NB4 (cell line): ENCODE measurements at places on chromosomes 3 and 15.
A peak's percentile ranks its signal among the peaks of the same experiment; 100 is the strongest.

DNA sequence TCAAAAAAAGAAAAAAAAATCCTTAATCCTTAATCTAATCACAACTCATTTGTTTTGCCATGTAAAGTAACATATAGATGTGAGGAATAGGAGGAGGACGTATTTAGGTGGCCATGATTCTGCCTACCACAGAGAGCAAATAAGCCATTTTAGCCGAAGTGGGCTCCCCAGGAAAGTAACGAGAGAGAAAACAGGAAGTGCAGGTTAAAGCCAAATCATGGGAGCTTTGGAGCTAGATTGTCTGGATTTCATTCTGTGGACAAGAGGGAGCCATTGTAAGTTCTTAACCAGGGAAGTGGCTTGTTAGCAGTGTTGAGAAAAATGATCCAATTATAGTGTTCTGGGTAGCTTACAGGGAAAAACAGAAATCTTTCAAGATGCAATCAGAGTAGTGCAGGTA, 9.4 kb downstream of the TMOD2 start:
- DNase-seq = peak; percentile 27

- peak; percentile 29 for DNase-seq
These were observed 39.3 kb downstream of the KLHL6 start for GRCh38 chr3:183515968-183516851.

DNA sequence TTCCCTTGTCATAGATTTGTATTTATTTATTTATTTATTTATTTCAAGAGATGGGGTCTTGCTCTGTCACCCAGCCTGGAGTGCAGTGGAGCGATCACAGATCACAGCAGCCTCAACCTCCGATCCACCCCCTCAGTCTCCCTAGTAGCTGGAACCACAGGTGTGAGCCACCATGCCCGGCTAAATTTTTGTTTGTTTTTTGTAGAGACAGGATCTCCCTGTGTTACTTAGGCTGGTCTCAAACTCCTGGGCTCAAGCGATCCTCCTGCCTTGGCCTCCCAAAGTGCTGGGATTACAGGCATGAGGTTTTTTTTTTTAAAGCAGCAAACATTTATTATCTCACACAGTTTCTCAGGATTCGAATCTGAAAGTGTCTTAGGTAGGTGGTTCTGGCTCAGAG, 2.5 kb downstream of the TTBK2 start:
- DNase-seq = no peak

DNA sequence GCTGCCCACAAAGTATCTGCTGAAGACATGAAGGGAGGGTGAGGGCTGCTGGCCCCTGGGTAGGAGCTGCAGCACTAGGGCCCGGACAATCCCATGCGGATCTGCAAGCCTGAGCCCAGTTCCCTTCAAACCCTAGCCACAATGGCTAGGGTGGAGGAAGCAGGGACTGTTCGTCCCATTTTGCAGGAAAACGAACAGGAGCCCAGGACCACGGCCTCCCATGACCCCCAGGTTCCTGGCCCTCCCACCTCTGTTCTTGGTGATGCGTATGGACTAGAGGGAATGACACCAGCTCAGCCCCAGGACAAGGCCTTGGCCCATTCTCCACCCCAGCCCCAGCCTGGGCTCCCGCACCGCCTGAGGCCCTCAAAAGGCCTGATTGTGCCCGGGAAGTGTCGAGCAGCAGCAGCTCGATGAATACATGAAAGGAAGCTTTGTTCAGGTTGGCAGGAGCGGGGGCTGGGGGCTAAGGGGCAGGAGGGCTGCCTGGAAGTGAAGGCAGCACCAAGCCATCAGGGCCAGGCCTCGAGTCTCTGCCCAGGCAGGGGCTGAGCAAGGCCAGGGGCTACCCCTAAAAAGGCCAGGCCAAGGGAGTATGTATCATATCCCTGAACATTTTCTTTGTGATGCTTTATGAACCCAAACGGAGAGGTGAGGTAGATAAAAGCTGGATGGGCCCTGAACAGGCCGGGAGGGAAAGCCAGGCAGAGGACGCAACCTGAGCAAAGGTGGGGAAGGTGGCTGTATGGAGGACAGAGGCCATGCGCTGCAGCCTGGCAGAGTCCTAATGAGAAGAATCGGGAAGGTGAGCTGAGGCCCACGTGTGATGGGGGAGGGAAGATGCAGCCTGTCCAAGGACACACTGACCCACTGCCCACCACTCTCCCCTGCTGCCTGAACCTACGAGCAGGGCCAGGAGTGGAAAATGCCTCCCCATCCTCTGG, 12.2 kb downstream of the SEMA7A start:
- DNase-seq = no peak

GRCh38 chr15:39593656-39594445, 13.0 kb downstream of the THBS1 start:
- DNase-seq = no peak

DNA sequence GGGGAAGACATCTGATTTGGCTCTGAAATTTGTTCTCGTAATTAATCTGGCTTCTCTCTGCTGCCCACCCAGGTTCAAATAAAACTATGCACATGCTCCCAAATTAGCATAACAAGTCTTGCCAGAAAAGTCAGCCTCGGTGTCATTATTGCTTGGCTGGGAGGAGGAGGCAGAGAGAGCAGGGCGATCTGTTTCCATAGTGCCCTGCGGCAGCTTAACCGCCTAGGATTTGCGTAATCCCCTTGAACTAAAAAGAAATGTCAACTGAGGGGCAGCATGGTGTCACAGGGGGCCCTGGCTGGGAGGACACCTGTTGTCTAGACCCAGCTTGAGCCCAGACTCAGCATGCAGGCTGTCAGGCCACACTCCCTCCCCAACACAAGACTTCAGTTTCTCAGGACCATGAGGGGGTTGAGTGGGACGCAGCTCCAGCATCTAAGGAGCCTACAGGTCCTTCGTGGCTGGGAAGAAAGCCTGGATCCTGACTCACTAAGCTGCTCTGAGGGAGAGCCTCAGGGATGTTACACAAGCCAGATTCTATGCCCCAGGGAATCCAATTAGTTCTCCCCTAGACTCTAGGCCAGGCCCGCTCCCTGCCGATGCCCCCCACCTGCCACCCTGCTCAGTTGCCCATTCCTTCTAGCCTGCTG, 17.3 kb downstream of the MRPS11 start:
- peak; percentile 80 for DNase-seq

- no peak for DNase-seq
These were observed 17.5 kb downstream of the NOX5 start for GRCh38 chr15:69032031-69032430.

DNA sequence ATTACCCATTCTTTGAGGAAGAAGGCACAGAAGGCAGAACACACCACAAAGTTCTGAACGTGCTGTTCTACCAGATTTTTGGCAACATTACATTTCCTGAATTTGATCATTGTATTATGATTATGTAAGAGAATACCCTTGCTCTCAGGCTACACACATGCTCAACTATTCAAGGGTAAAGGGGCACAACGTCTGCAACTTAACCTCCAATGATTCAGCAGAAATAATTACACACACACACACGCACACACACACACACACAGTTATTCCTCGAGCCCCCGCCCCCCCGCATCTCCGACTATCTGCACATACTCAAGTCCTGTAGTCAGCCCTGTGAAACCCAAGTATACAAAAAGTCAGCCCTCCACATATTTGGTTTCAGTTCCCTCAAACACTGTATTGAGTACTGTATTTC, 26.8 kb downstream of the RPN1 start:
- no peak for DNase-seq

DNA sequence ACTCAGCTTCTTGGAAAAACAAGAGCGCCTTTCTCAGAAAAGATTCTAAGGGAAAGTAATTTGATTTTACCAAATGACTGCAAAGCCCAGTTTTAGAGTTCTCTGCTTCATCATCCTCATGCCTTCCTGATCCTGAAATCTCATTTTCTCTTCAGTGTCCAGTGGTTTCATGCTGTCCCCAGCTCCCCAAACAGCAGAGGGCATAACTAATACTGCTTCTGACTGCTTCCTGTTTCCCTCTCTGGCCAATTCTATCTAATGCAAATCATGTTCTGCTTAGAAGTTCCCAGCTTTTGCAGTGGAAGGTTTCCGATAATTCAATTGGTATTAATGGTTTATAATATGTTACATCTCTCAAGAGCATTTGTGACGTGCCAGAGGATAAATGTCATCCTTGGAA, 161.1 kb downstream of the CLSTN2 start:
- DNase-seq = no peak

GRCh38 chr3:3227640-3228039, 48.1 kb upstream of the CRBN start:
- DNase-seq = no peak

DNA sequence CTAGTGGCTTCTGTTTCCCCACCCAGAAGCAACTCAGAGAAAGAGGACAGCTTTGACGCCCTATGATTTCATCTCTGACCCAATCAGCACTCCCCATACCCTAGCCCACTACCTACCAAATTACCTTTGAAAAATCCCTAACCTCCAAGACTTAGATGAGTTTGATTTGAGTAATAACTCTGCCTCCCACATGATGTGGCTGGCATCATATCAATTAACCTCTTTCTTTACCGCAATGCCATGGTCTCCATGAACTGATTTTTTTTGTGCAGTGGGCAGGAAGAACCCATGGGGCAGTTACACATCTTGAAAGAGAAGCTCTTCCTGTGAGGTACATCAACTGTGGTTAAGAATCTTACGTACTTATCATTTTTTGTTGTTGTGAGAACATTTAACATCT, 25.5 kb upstream of the APOD start:
- no peak for DNase-seq

- no peak for DNase-seq
These were observed 262.8 kb downstream of the SLCO3A1 start for GRCh38 chr15:92116330-92116729.

GRCh38 chr3:58573640-58574039, 3.6 kb downstream of the FAM107A start:
- DNase-seq = no peak

GRCh38 chr3:194087280-194087679, 48.7 kb upstream of the HES1 start:
- DNase-seq = no peak

DNA sequence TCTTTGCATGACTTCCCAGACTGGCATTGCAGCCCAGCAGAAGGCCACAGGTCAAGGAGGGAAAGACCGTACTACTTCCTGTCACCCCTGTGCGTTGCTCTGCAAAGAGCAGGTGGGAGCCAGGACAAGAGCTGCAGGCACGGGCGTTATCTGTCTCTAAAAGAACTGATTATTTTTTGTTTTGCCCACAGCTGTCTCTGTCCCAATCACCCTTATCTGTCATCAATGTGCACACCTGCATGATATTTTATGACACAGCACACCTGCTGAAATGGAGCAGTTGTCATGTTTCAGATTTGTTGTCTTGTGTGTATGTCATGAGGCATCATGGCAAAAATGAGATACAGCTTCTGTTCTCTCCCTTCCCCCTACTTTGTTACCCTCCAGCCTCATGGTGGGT, 58.8 kb downstream of the SLCO3A1 start:
- DNase-seq = no peak

DNA sequence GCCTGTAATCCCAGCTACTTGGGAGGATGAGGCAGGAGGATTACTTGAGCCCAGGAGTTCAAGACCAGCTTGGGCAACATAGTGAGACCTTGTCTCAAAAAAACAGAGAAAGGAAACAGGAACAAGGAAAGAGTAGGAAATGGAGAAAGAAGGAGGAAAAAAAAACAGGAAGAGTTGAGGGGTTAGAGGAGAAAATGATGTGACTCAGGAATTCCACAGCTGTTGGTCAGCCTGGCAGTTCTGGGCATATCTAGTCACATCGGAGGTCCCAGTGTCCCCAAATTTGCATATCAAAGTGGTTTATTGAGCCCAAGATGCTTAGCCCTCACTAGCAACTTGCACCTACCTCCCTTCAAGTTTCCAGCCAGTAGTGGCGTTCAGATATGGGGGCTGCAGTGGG, 18.8 kb upstream of the JMJD7 start:
- DNase-seq = no peak

- no peak for DNase-seq
These were observed 213.4 kb downstream of the ZBBX start for GRCh38 chr3:167166594-167167253.

GRCh38 chr15:94414916-94415315, 183.6 kb downstream of the MCTP2 start:
- no peak for DNase-seq

- no peak for DNase-seq
These were observed 51.3 kb upstream of the FGD5 start for GRCh38 chr3:14767245-14768051.

DNA sequence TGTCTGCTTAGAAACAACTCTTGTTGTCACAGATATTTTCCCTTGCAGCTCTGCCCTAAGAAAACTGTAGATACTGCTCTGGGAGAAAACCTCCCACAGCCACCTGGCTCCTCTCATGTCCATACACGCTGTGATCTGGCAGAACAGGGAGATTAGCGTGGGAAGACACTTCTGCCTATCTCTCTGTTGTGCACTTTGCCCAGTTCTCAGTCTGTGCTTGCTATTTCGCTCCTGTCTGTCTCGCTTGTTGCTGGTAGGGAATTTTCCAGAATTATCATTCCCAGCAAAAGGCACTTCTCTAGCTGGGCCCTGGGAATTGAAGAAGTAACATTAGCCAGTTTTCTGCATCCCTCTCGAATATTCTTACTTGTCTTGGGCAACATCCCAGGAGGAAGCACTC, 8.1 kb upstream of the GATM start:
- DNase-seq = no peak

- DNase-seq = peak; percentile 48
These were observed 15.9 kb upstream of the ACAD9 start for GRCh38 chr3:128863560-128863959.

GRCh38 chr3:12797124-12797891, 828 bp downstream of the CAND2 start:
- no peak for DNase-seq

GRCh38 chr3:124149081-124149480, 157.2 kb upstream of the ROPN1 start:
- DNase-seq = no peak

DNA sequence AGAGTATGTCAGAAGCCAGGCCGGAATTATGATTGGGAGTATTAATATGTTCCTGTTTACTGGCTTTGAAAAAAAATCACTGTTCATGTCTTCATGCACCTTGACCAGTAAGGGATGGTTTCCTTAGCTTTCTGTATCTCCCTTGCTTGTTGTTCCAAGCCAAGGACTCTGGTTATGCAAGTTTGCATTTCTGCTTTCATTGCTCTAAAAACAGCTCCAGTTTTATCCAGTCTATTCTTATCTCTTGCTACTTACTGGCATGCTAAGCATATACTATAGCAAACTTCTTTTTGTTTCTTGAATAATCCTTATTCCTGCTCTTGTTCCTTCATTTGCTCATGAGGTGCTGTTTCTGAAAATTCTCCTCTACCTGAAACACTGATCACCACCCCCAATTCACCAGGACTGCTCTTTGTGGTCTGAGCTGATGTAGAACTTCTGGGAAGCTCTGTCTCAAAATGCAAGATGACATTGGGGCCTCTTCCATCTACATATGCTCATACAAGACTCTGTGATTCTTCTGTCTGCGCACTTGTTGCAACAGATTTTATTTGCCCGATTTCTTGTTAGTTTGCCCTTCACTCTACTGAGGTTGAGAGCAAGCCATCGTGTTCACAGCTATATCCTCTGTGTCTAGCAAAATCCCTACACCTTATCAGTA, 173.0 kb downstream of the EBLN2 start:
- no peak for DNase-seq

DNA sequence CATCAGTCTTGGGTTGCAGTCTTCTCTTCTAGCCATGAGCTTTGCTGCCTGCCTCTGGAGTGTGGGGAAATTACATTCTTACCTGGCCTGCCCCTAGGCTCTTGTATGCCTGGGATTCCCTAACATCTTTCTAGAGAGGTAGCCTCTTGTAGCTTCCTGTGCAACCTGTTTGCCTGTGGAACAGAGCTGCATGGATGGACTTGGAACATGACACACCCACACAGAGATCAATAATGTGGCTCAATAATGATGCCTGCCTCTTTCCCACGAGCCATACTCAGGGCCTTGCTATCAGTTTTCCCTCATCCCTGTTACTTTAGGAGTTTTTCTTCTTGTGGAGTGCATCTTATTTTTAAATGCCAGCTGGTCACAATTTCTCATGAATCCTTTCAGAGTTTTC, 11.4 kb downstream of the CHCHD6 start:
- DNase-seq = no peak
